ENCODE measurements at places on chromosomes 12 and 14.

GRCh38 chr12:89529738-89530137 is 3.9 kb upstream of the POC1B start:
- no peak for DNase-seq

GRCh38 chr12:120209851-120210250 is 8.9 kb upstream of the RPLP0 start:
- no peak for DNase-seq

- no peak for DNase-seq
Measured at GRCh38 chr12:52790427-52791270, 5.3 kb downstream of the KRT3 start.

DNA sequence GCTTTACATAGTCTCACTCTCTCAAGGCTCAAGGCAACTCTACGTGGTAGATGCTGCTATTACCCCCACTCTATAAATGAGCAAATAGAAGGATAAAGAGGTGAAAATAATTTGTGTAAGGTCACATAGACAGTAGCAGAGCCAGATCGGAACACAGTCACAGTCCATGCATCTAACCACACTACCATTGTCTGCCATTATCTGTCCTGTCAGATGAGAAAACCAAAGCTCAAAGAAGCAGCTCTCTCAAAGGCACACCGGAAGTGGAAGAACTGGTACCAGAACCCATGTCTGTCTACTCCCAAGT is 134.4 kb upstream of the NUDT4 start:
- DNase-seq = no peak

DNA sequence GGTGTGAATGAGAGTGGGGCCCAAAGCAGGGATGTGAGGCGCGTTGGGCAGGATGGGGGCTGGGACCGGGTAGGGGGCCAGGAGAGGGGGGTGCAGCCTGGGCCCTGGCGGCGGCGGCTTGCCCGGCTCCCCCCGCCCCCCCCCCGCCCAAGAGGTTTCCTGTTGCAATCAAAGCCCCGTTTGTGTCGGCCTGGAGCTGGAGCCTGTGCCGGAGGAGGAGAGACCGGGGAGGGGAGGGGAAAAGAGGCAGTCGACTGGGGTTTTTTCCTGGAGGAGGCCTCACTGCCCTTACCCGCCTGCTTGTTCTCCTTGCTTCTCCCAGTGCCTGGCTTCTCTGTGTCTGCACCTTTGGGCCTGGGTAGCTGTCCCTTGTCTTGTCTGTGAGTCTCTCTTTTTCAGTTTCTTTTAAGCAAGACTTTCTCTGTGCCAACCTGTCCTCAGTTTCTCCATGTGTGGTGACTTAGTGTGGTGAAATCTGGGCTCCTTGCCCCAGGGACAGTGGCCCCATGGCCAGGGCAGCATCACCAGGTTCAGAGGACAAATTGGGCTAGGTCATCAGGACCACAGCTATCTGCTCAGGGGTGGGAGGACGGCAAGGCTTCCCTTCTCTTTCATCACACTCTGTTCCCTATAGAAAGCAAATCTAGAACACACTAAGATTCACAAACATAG is 8.5 kb downstream of the RARG start:
- DNase-seq = no peak

DNA sequence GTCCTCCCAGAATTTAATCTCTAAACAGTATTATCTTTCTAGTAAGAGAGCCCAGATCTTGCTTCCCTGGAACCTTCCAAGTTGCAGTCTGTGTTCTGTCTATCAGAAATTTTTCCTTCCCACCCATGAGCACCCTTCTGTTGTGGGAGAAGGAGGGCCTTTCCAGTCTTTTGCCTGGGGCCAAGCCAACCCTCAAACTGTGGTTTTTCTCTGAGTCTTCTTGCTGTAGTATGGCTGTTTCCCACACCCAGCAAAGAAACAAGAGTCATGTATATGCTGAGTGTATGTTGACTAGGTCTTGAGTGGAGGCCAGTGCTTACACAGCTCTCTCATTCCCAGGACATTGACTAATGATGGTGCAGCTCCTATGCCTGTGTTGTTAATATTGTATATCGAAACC is 104.5 kb downstream of the TGFB3 start:
- no peak for DNase-seq

GRCh38 chr14:88351966-88352691 is 29.1 kb upstream of the KCNK10 start:
- no peak for DNase-seq

DNA sequence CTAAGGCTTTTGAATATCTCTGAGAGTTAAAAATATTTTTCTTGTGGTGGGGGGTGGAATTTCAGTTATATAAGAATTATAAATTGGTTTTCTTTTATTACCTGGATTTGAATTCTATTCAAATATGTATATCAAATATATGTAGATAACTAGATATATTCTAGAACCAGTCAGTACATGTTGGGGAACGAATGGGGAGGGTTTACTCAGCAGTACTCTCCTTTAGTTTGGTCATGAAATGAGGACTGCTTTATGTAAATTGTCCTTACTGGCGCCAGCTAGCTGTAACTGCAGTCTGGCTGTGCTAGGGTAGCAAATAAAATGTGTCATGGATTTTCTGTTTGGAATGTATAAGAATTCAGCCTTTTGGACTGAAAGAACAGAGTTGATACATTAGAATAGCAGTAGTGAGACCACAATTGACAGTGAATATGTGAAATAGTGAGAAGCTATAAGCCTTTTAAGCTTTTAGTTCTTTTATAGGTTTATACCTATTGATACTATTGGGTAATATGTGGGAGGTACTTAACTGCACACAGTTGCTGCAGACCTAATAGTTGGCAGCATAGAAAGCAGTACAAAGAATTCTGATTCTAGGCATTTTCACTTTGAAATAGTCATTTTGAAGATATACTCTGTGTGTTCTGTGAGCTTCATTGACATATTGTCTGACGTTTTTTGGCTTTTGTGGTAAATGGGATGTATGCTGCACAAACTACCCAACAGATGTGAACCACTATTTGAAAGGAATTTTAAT is 29.0 kb downstream of the ATF7IP start:
- peak; percentile 63 for DNase-seq

DNA sequence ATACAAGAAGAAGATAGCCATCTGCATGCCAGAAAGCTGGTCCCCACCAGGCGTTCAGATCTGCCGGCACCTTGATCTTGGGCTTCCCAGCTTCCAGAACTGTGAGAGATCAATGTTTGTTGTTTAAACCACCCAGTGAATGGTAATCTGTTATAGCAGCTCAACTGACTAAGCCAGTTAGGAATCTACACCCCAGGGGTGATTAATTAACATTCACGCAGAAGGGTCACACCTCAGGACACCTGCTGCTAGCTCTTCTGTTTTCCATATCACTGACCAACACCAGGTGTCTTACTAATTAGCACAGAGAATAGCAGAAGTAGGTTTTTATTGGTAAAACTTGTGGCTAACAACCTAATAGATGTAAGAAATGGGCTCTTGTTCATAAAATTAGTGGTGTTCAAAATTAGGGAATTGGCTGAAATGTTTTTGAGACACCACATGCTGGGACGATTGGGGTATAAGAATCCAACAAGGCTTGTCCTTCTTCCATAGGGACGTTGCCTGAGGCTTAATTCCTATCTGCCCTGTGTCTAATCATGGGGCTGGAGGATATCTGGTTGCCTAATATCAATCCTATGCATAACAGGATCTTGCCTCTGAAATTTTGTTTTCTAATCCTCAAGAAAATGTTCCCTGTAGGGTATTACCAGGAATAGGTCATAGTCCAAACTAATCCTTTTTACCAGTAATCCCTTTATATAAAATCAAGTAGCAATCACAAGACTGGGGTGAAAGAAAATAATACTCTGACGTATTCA is 42.0 kb upstream of the CHST11 start:
- DNase-seq = no peak

GRCh38 chr12:80567401-80567800 is 123.4 kb downstream of the PTPRQ start:
- DNase-seq = no peak

- no peak for DNase-seq
Measured at GRCh38 chr12:9605483-9605882, 2.2 kb downstream of the KLRB1 start.

- no peak for DNase-seq
Measured at GRCh38 chr12:123401753-123402683, 18.1 kb downstream of the KMT5A start.

Measured in adrenal gland (tissue), 19 donors.